ENCODE measurements at places on chromosomes 16 and 17.

DNA sequence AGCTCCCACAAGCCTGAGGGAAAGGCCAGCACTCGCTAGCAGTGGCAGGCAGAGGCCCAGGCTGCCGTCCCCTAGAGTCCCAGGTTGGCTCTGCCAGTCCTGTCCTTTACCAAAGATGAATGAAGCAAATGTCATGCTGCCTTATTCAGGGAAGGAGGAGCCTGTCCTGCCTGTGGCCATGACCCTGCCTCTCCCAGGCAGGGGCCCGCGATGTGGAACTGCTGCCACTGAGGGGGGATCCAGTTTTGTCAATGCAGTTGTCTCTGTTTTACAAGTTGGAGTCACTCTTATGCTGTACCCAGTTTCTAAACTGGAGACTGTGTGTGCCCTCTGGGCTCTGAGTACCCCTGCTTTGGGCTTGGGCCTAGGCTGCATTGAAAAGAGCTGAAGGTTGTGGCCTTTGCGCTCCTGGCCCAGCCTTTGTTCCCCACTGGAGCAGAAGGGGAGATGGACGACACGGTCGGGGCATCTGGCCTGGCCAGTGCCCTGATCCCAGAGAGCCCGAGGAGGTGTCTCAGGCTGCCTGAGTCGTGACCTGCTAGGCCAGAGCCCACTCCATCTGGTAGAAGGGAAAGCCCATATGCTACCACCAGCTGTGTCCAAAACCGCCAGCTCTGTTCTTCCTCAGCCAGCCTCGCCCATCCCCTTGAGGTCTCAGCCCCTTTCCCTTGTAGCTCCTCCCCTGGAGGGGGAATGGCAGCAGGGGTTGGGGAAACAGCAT is 5.5 kb downstream of the LIMD2 start:
- DNase-seq, result no peak

- DNase-seq, result peak; percentile 71
These were observed 19.1 kb downstream of the TRARG1 start for GRCh38 chr17:1298606-1299005.

- DNase-seq, result no peak
These were observed 1.7 kb downstream of the KANSL1 start for GRCh38 chr17:46191322-46192188.

DNA sequence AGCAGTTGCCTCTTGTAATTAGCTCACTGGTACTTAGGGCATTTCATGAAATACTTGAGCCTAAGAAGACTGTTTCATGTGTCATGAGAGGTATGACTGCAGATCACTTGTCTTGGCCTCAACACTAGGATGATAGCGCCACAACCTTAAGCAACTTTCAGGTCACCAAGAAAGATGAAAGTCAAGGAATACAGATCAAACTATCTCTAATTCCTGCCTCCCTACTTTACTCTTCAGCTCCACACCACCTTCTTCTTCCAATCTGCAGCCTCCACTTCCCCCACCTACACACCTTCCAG is 28.0 kb downstream of the GNA13 start:
- no peak for DNase-seq

- DNase-seq, result no peak
These were observed 86.8 kb downstream of the CDYL2 start for GRCh38 chr16:80717611-80718010.

GRCh38 chr17:64323774-64324173 is 60.7 kb upstream of the TEX2 start:
- DNase-seq, result no peak

- DNase-seq, result no peak
These were observed 353.7 kb downstream of the SHISA9 start for GRCh38 chr16:13254998-13255614.

DNA sequence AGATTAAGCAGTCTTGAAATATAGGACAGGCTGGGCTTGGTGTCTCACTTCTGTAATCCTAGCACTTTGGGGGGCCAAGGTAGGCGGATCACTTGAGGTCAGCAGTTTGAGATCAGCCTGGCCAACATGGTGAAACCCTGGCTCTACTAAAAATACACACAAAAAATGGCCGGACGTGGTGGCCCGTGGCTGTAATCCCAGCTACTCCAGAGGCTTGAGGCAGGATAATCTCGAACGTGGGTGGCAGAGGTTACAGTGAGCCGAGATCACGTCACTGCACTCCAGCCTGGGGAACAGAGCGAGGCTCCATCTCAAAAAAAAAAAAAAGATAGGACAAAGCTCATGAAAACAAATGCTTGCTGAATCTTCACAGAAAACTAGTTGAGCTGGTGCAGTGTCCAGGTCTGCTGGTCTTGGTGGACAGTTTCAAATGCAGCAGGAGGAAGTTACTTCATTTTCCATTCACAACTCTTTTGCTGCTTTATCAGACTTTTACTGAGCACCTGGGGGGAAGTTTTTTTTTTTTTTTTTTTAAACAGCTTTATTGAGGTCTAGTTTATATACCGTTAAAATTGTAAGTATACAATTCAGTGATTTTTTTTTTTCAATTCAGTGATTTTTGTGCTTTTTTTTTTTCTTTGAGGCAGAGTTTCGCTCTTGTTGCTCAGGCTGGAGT is 45.2 kb downstream of the SNX29 start:
- DNase-seq, result no peak

DNA sequence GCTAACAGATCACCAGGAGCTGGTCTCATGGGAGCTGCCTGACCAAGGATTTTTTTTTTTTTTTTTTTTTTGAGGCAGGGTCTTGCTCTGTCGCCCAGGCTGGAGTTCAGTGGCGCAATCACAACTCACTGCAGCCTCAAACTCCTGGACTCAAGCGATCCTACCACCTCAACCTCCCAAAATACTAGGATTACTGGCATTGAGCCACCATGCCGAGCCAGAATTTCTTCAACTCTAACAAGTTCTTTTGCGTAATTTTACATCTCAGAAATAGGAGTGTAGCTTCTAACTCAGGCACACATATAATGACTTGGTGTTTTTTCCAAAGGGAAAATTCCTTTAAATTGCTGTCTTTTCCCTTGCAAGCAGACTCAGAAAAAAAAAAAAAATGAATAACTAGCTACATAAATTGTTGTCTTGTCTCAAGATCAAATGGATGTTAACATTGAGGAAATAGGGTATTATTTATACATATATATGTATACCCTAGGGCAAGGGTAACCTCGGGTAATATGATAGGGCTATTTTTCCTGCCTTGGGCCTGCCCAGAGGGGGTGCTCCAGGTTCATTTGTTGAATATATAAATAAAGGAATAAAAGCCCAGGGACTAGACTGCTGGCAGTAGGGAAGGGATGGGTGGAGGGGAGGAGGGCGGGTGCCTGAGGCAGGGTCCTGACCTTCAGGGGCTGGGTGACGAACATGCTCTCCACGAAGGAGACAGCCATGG is 42.8 kb upstream of the GCSH start:
- DNase-seq, result no peak

All from activated CD8-positive, alpha-beta memory T cell treated with anti-CD3 and anti-CD28 coated beads, Interleukin-2, amount 50 U/mL, for 48 hours (primary cell).